ENCODE measurements at places on chromosomes 7 and 10.

- DNase-seq, result no peak
These were observed 261.4 kb upstream of the YAE1 start for GRCh38 chr7:39304668-39305405.

- no peak for DNase-seq
These were observed 284.2 kb downstream of the MTERF1 start for GRCh38 chr7:91596287-91596686.

DNA sequence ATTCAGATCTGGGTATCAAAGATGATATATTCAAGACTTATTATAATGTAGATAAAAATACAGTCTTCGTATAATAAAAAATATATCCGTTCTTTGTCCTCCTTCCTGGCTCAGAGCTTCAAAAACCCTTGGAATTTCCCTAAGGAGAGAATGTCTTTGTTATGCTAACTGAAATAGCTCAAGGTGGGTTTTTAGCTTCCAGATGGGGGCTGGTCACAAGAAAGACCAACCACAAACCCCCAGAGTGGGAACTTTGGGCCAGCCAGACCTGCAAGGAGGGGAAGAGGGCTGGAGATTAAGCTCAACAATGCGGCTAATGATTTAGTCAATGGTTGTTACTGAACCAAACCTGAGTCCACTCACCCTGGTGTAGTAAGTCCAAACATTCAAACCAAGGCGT, 196.4 kb downstream of the SDHAF3 start:
- no peak for DNase-seq

DNA sequence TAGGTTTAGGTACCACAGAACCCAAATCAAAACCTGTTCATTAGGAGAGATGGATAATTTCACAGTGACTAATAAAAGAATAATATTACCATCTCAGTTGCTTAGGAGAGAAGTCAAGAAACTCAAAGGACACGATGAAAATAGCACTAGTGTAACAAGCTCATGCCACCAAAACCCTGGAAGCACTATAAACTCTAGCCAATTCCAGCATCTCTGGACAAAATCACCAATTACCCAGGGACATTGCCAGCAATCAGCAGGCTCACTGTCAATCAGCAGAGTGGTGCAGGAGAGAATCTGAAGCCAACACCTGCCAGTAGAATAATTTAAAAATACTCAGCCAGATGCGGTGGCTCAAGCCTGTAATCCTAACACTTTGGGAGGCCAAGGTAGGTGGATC, 88.9 kb downstream of the ARMH3 start:
- no peak for DNase-seq

DNA sequence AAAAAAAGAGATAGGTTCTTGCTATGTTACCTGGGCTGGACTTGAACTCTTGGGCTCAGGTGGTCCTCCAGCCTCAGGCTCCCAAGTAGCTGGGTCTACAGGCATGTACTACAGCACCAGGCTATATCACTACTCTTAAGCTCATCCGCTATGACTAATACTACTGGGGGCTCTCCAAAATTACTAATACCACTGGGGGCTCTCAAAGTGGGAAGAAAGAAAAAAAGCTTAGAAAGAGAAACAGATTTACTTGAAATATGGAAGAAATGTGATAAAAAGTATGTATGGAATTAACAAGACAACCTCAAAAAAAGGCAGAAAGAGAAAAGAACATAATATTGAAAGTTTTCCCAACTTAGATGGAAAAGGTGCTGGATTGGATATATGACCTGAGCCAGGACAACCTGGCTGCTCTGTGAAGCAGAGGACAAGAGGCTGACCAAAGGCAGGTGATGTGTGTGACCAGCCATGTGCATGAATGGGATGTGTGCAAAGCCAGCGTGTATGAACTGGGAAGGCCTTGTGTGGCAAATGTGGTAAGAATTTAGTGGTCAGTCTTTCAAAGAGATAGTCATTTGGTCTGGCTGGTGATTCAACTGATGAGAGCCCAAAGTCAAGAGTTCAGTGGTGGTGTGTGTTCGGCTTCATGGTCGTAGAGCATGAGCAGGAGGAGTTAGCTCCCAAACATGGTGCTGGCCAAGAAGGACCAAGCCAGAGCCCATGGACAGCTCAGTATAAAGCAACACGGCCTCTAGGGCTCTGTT, 232.4 kb upstream of the KLF14 start:
- DNase-seq, result no peak

GRCh38 chr10:49173853-49174252, 14.3 kb downstream of the TMEM273 start:
- DNase-seq, result no peak

DNA sequence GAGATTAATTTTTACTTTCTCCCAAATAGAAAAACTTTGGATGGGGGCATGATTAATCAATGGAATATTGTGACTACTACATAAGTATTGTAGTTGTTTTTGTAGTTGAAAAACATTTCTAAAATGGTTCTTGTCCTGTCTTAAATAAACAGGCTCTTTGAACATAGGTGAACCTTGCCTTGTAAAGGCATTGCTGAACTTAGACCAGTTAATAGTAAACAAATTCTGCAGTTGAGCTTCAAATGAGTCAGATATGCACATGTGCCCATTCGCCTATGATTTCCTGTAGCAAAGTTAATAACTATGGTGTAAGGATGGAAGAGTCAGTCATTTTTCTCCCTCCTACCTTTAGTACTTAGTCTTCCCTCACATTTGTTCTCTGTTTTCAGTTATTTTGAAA, 22.6 kb downstream of the CUTC start:
- no peak for DNase-seq

DNA sequence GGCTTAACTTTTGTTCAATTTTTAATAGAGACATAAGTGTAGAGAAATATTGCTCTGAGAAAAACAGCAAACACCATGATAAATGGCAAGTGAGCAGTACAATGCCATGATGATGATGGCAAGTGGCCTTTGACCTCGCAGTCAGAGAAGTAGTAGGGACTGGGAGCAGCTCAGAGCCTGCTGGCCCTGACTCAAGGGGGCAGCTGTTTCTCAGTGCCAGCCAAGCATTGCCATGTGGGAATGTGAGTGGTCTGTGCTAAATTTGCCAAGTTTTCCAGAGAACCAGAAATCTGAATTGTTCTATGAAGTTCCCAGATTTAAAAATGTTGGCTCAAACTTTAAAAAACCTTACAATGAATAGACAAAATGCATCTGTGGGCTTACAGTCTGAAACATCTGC, 187.9 kb downstream of the BICC1 start:
- DNase-seq, result no peak

Data from amygdala (tissue), 56 donors.